ENCODE measurements at places on chromosomes 2 and 18. TPM values are rescaled to one million over a fixed set of nuclear protein-coding genes. Genes with fewer than 3 reads are reported as not detected.
A peak's percentile ranks its signal among the peaks of the same experiment; 100 is the strongest.

DNA sequence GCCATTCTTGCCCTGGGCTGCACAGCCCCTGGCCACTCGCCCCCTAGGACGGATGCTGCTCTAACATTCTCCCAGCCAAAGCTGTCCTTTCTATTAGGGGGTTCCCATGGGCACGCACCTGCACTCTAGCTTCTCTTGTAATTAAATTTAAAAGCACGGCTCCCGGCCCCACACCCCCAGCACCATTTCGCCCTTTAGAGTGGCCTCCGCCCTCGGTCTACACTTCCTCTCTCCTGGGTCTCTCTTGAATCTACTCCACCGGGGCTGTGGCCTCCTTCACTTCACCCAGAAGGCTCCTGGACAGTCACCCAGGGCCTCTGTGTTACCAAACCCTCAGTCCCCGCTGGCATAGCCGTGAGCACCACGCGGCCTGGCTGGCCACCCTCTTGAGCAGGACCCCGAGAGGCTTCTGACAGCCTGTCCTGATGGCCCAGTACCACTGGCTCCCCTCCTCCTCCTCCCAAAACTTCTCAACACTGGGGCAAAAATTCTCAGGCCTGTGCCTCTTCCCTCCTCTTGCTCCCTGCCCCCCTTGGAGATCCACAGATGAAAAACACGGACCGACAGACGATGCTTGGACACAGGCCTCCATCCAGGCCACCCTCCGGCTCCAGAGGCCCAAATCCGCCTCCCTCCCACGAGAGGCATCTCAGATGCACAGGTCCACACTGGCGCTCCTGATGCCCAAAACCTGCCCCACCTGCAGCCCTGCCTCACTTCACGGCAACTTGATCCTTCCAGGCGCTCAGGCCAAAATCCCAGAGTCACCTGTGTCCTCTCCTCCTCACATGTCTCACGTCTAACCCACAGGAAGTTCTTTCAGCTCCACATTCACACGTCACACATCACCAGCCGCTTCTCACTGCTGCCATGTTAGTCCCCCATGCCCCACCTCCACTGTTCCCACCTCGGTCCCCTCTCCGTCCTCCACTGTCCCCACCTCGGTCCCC, 6.9 kb upstream of the RAB17 start:
- DNase-seq, result no peak

TBC1D8 gene
- total RNA-seq, result 8.3 TPM

DNA sequence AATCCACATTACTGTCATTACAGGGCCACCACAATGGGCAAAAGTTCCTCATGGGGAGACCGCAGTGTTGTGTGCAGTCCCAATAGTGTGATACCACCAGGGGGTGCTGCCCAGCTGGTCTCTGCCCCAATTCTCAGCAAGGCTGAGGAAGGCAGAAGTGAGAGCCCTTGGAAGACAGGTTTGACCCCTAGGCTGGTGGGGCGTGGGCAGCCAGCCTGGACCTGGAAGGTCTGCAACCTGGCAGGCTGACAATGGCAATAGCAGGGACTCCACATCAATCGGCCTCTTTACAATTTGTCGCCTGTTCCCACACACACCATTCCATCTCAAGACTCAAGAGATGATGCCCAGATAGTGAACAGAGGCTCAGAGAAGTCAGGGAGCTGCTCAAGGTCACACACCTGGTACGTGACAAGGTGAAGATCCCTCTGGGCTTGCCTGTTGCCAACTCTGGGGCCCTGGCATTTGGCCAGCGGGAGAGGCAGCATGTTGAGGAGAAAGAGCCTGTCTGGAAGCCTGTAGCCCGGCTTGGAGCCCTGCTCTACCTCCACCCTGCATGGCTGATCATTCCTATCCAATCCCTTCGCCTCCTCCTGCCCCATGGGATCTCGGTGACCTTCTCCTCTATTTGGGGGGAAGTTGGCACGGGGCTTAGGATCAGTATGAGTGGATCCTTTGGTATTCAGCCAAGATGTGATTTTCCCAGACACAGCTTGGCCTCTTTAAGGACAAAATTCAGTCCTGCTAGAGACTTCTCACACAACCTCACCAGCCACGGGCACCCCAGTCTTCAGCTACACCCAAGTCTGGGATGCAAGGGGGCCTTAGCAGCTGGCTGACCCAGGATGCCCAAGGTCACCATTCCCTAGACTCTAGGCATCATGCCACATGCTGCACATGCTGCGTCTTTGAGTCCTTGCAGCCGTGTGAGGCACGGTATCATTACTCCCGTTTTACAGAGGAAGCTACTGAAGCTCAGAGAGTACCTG, 2.9 kb upstream of the ATOH8 start:
- peak; percentile 26 for DNase-seq

IL1RL2 gene
- 1.7 TPM for total RNA-seq

DNA sequence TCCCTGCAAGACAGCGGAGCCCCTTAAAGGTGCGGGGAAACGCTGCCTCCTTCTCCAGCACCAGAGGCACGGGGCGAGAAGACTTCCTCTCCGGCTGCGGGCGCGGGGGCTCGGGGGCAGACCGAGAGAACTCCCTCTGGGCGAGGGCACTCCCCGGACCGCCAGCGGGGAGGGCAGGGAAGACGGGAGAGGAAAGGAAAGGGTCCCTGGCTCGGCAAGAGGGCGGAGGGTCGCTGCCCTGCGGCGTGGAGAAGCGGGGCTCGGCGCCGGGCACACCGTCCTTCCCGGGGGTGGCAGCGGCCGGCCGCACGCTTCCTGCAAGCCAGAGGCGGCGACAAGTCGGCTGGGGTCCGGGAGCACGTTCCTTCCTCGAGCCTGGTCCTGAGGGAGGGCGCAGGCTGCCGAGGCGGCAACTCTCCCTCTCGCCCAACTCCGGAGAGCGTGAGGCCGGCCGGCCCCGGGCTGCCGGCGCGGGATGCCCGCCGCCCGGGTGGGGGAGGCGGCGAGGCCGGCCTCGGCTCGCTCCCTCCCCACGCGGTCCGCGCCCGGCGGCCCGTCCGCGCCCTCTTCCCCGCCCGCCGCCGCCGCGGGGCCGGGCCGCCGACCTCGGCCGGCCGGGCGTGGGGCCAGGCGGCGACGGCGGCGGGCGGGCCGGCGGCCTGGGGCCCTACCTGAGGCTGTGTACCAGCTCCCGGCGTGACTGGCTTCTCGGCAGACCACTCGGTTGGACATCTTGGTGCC, 1.1 kb downstream of the MEMO1 start:
- no peak for DNase-seq

GRCh38 chr2:159193791-159194190, 92.7 kb downstream of the WDSUB1 start:
- no peak for DNase-seq

GRCh38 chr2:98458667-98459380, 14.2 kb downstream of the INPP4A start:
- DNase-seq, result no peak

KCNG2 gene
- not detected for total RNA-seq

FBXO15 gene
- 0.56 TPM for total RNA-seq

GRCh38 chr2:127176371-127177311, 43.5 kb downstream of the CYP27C1 start:
- DNase-seq, result peak; percentile 72

TBR1 gene
- total RNA-seq, result not detected

GPR39 gene
- 10.5 TPM for total RNA-seq

GRCh38 chr18:21134895-21135294, 23.3 kb upstream of the ROCK1 start:
- DNase-seq, result no peak

GRCh38 chr2:240922245-240922981, 16.3 kb downstream of the CROCC2 start:
- no peak for DNase-seq

DNA sequence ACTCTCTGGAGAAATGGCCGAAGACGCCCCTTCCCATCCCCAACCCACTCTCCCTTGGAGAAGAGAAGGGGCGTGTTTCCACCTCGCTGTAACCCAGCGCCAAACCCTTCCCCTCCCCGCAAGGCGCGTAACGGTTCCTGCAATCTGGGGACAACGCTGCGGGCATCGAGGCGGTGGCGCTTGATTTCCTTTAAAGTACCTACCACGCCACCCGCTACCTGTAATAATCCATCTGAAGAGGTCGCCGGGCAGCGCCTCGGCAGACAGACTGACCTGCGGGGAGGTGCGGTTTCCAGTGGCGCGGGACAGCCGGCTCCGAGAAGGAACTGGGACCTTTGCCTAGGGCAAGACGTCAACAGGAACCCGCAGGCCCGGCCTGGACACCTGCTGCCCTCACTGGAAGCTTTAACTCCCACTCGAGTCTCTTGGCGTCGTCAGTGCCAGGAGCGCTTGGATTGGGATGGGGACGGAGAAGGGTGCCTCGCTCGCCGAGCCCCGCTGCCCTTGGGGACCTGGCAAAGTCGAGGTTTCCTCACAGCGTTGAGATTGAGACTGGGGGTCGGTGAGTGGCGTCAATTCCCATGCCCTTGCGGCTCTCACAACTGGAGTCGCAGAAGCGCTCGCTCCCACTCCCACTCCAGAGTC, at the start of gene CYP1B1:
CYP1B1 (minus strand) TSS at position 645 of the 645 bp plus-strand sequence. CDS start 763 bp downstream, outside the sequence.
- no peak for DNase-seq

RPS27A gene
- total RNA-seq, result 1,417 TPM

- DNase-seq, result peak; percentile 68
Observed at GRCh38 chr2:203583701-203584100, 48.6 kb upstream of the RAPH1 start.

GRCh38 chr2:15169326-15170069, 391.6 kb downstream of the NBAS start:
- DNase-seq, result peak; percentile 98

GRCh38 chr2:59874361-59874760, 679.1 kb downstream of the BCL11A start:
- no peak for DNase-seq

GRCh38 chr2:42050010-42050702, 2.3 kb downstream of the PKDCC start:
- DNase-seq, result no peak

DNA sequence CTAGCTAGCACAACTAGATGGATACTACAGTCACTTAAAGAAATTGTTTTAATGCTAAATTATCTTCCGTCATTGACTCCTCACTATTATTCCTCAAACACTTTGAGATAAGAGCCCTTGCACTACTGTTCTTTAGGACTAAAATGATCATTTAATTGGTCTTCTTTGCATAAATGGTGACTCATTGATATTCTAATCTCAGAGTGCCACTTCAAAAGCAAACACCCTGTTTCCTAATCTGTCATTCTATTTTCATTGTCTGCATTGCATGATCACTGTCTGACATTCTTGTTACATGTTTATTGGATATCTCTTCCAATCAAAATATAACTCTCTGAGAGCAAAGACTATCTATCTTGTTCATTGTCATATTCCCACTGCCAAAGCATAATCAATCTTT, 313.9 kb downstream of the EXOC6B start:
- DNase-seq, result no peak

DNA sequence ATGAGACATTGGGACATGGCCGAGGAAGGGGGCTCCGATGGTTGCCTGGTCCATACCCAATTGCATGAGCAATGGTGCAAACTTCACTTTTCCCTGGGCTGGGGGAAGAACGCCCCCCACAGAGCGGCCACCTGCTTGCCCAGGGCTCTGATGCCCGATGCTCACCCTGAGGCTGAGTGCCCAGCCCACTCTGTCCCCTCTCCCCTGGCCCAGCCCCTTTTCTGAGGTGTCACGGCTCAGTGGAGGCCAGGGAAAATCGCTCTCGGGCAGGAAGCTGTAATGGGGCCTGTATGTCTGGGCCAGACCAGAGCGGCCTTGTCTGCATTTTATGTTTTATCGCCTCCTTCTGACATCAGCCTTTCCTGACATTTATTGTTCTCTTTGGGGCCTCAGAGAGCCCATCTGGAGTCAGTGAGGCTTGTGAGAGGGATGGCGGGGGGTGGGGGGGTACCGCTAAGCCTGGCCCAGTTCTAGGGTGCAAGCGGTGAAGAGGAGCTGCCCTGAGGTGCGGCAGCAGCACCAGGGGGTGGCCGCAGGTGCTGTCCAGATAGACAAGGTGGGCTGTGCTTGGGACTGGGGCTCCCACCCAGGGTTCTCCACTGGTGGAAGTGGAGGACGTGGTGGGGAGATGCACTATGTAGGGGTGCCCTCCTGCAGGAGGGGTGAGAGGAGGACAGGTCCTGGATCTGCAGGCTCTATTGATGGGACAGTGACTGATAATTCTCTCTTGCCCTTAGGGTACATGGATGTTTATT, 46.2 kb downstream of the INHBB start:
- DNase-seq, result no peak

DNAH7 gene
- total RNA-seq, result 0.07 TPM

GRCh38 chr2:14261771-14262170, 370.7 kb upstream of the LRATD1 start:
- no peak for DNase-seq

DNA sequence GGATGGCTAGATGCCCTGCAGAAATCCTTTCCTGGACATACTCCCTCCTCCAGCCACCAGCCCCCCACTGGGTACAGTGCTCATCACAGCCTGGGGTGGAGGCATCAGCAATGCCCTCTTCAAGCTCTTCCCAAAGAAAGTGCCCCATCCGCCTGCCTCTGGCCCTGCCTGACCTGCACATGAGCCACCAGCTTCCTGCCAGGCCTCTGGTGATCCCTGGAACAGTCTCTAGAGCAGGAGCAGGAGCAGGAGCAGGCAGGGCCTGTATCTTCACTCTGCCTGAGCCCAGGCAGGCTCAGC, 54.1 kb upstream of the CAB39 start:
- DNase-seq, result no peak

KLHL30 gene
- not detected for total RNA-seq

SLC25A52 gene
- total RNA-seq, result not detected

OTOS gene
- total RNA-seq, result not detected

GYPC gene
- total RNA-seq, result not detected

DNA sequence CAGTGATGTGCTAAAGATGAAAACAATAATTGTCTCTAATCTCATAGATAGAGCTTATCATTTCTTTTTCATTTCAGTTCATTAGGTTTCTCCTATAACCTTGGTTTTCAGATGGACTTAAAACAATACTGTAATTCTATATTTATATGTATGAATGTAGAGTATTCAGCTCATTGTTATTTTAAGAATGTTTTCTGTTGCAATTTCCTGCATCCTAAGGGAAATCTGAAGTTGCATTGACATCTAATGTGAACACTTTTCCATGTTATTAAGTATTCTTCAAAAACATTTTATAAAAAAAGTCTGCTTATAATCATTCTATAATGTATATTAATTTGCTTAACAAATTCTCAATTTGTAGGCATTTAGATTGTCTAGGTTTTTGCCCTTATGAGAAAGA, 288.9 kb downstream of the XIRP2 start:
- no peak for DNase-seq

GRCh38 chr2:229520691-229521096, 193.7 kb downstream of the DNER start:
- DNase-seq, result no peak

DNA sequence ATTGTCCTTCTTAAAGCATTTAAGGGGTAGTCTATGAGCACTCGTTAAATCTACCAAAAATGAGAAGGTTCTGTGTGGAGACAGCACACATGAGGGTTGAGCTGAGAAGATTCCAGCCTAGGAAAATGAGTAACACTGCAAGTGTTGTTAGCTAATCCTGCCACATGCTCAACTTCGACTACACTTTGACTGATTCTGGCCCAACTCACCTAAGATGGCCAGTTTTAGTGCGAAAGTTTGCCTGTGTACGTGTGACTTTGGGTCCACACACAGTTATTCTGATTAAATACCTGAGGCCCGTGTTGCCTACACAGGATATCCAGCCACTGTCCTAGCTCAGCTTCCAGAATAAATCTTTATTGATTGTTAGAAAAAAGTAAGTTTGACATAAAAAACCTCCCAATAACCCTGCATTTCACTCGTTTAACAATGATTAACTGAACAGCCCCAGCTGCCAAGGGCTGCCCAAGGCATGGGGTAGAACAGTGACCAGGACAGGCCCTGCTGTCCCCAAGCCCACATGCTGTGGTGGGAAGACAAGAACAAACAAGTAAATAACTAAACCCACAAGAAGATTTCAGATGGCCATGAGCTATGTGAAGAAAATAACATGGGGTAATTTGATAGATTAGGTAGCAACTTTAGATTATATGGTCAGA, 14.7 kb upstream of the CERS6 start:
- DNase-seq, result no peak

Measured in foreskin keratinocyte (primary cell).